ENCODE measurements at places on chromosomes 13 and 19. TPM values are rescaled to one million over a fixed set of nuclear protein-coding genes. Genes with fewer than 3 reads are reported as not detected.

DNA sequence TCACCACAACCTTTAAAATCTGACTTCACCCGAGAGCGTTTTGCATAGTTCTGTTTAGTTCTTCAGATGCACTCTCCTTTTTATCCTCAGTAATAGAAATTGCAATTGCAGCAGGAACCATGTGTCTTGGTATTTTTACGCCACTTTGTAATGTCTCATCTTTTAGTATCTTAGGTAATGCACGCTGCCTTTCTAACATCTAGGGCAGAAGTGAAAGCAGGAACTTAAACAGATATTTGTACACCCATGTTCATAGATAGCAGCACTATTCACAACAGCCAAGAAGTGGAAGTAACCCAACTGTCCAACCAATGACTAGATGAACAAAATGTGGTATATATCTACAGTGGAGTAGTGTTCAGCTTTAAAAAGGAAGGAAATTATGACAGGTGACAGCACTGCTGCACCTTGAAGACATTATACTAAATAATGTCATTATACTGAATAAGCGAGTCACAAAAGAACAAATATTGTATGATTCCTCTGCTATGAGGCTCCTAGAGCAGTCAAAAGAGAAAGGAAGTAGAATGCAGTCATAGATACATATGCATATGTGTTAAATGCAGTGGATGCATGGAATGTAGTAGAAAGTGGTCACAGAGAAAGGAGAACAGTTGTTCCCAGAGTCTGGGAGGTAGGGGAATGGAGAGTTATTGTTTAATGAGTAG, 105.9 kb upstream of the GJB6 start:
- peak; percentile 23 for ATAC-seq

DNA sequence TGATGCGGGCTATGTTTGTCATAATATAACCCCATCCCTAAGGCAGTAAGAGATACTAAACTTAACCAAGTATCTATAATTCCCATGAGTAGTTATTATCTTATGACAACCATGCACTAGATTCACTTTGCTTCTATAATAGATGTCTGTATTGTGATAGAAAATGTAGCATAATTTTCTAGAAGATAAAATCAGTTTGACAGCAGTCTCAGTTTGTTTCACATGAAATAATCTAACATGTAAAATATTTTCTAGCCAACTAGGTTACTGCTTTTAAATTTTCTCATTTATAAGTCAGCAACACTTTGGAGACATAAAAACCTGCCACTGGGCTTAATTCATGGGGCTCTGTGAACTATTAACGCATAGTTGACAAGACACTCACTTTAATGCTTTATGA, 1410.7 kb upstream of the ATXN8OS start:
- no peak for ATAC-seq

OLFM4 gene
- 0.11 TPM for total RNA-seq

GRCh38 chr13:60268203-60268555, 104.5 kb upstream of the DIAPH3 start:
- ATAC-seq: no peak

DNA sequence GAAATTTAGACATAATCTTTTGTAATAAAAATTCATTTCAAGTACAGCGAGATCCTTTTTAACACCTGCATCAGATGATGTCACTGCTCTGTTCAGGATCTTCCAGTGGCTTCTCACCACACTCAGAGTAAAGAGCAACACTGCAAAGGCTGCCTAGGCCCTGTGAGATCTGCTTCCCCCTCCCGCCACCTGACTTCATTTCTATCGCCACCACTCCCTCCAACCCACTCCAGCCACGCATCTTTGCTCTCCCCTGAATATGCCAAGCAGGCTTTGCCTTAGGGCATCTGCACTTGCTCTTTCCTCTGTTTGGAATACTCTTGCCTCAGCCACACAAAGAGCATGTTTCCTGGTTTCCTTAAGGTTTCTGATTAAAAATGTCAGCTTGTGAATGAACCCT, 58.3 kb downstream of the MBNL2 start:
- peak; percentile 90 for ATAC-seq

CBARP gene
- 0.54 TPM for total RNA-seq

GRCh38 chr19:45283443-45284033, 32.5 kb downstream of the MARK4 start:
- no peak for ATAC-seq

DNA sequence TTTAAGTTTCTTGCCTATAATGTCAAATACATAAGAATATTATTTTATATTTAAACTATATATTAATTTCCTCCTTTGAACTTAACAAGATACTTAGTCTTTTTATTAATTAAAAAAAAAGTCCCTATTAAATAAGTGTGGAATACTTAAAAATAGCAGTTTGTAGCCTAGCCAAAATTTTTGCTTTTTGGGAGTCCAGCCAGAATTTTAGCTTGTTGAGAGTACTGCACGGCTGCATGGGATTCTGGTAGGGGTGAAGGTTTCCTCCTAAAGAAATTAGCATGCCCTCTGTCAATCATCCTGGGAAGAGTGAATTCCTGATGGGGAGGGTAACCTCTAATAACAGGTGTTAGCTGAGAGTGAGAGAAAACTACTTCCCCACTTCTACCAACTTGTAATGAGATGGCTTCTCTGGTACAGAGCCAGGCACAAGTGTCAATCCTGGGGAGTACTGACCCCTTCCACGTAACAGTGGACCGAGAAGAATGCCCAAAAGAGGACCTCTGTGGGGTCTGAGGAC, 195.7 kb downstream of the SPRY2 start:
- no peak for ATAC-seq

- ATAC-seq: peak; percentile 6
Measured at GRCh38 chr19:46351241-46352041, 4.6 kb downstream of the PPP5C start.

RGL3 gene
- 1.7 TPM for total RNA-seq

DNA sequence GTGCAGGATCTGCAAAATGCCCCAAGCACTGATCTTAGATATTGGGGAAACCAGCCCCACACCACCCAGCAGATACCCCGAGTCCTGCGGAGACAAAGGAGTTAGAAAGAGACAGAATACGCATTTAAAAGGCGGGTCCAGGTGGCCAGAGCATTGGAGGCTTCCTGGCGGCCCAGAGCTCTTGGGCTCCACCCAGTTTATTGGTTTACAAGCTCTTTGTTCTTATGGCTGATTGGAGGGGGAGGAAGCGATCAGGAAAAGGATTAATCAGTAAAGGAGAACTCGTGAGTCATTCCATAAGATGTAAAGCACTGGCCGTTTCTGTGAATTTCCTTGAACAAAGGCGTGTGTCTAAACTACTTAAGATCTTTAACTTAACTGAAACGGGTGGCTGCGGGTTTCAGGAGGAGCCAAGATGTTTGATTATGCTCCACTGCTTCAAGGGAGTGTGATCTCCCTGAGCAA, 926 bp downstream of the ZNF587 start:
- peak; percentile 2 for ATAC-seq

DNA sequence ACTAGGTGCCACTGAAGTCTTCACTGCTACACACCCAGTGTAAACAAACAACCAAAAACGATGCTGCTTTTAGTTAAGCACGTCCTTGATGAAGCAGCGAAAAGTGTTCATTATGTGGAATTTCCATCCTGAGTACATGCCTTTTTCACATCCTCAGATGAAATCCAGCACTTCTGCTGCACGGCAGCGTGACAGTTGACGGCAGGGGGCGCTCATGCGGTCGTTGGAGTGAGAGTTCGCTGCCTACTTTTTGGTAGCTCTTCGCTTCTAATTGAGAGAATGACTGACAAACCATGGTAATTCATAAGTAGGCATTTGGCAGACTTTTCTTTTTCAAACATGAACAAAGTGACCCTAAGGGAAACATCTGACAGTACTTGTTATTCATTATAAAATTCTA, 1124.9 kb downstream of the EFNB2 start:
- no peak for ATAC-seq

KLK13 gene
- 9.0 TPM for total RNA-seq

GRCh38 chr19:16721051-16721450, 1.4 kb downstream of the NWD1 start:
- no peak for ATAC-seq

- ATAC-seq: no peak
Measured at GRCh38 chr19:45860359-45861259, 2.3 kb downstream of the SYMPK start.

KLK10 gene
- 0.21 TPM for total RNA-seq

PRMT1 gene
- total RNA-seq: 176 TPM

DNA sequence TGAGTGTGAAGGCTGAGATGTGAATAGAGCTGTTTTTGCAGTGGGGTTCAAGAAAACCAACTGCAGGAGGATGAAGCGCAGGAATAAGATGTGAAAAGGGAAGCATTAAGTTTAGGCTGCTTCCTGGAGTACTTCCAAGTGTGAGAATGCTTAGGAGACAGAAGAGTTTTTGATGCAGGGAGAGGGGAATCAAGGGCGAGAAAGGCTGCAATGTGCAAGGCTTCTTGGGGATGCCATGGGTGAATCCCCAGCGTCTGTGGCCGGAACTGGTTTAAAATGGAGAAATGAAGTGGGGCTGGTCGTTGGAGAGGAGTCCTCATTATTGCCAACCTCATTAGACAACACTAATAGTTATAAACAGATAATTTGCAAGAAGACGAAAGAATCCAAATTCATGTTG, 764.9 kb downstream of the LIG4 start:
- ATAC-seq: no peak

- no peak for ATAC-seq
Measured at GRCh38 chr13:89890806-89891205, 1456.7 kb upstream of the MIR17HG start.

SOX1 gene
- total RNA-seq: 4.3 TPM

DNA sequence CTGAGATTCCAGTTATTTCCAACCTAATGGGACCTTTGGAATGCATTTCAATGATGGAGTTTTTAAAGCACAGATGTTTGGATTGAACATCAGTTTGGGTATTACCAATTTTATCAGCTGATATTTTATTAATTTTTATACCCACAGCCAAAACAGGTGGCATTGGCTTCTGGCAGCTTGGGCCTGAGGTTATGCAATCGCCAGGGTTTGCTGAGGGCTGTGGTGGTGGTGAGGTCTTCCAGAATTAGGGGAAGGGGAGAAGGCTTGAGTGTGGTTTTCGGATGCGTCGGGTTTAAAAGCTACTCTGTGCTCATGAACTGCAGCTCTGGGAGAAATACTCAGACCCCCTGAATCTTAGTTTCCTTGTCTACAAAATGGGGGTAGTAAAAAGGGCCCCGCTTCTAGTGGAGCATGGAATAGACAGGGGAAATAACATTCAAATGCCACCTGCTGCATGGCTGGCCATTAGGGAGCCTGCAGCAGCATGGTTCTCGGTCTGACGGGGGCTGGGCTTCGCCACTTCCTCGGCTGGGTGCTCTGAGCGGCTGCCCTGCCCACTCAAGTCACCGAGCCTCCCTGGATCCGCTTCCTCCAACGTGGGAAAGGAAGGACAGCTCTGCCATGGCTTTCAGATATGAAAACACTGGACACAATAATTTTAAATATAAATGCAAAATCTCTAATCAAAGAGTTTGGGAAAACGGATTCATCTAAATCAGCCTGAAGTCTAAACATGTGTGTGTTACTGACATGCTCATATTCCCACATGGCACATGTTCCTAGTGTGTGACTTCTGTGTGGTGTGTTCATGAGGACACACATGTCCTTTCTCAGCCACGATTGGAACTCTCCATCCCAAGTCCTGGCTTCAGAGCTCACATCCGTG, 35.2 kb downstream of the ADPRHL1 start:
- no peak for ATAC-seq

- ATAC-seq: no peak
Measured at GRCh38 chr13:79740991-79741390, 260.0 kb downstream of the NDFIP2 start.

- no peak for ATAC-seq
Measured at GRCh38 chr13:67296511-67296910, 66.4 kb upstream of the PCDH9 start.

DNA sequence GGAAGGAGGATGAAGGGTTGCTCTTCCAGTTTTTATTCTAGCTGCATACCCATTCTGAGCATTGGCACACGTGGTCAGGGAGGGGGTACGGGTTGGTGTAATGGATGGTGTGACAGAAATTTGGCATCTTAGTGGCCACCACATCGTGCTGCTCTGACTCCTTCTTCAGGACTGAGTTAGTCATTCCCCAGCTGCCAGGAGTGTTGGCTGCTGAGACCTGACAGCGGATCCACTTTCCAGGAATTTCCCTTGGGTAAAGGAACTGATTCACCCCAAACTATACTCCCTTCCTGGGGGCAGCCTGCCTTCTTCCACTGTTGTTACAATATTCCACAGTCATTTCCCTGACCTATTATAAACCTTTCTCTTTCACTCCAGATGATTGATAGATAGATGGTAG, 595.5 kb upstream of the KLHL1 start:
- no peak for ATAC-seq

DNA sequence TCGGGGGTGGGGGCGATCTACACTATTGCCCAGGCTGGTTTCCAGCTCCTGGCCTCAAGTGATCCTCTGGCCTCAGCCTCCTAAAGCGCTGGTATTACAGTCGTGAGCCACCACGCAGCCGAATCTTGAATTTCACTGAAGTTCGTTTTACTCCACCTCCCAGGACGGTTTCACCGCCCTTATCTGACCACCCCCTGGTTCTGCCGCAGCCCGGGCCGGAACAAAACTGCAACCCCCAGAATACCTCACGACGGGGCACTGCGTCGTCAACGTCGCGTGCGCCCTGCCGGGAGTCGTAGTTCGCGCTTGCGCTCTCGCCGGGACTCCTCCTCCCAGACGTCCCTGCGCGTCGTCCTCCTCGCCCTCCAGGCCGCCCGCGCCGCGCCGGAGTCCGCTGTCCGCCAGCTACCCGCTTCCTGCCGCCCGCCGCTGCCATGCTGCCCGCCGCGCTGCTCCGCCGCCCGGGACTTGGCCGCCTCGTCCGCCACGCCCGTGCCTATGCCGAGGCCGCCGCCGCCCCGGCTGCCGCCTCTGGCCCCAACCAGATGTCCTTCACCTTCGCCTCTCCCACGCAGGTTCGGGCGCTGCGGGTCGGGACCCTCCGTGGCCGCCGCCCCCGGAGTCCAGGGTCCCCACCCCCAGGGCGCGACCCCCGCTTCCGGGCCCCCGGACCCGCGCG, at the start of gene ATP5F1D:
ATP5F1D (plus strand) TSS at position 335 of the 679 bp plus-strand sequence; CDS start at position 435, 100 bp downstream.
- peak; percentile 38 for ATAC-seq

DNA sequence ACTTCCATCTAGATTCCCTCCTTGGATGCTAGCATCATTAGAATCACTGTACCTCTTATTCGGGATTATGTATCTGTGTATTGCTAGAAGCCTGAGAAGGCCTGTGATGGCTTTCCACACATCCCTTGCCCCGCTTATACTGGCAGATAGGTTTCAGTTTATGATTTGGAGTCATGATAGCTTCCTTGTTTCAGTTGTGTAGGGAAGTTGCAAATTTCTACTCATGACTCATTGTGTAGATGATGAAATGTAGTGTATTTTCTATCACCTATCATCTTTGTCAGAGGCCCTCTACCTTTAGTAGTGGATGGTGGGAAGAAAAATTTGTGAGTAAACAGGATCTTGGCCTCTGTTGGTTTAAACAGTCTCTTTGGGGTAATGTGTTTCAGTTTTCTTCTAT, 165.2 kb downstream of the GGACT start:
- ATAC-seq: no peak

PRKCG gene
- 0.30 TPM for total RNA-seq

DNA sequence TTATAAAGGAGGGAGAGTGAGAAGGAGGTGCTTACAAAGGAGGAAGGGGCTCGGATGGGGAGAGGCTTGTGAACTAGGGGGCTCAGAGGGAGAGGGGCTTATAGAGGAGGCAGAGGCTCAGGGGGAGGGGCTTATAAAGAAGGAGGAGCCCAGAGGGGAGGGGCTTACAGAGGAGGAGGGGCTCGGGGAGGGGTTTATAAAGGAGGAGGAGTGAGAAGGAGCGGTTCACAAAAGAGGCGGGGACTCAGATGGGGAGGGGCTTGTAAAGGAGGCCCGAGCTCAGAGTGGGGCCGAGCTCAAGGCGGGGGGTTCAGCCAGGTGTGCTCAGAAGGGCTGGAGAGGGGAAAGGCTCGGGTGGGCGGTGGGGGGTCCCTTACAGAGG, 500 bp downstream of the SMIM24 start:
- ATAC-seq: peak; percentile 29

Measured in motor neuron (in vitro differentiated cells).